ENCODE measurements at places on chromosomes 1 and 21.

DNA sequence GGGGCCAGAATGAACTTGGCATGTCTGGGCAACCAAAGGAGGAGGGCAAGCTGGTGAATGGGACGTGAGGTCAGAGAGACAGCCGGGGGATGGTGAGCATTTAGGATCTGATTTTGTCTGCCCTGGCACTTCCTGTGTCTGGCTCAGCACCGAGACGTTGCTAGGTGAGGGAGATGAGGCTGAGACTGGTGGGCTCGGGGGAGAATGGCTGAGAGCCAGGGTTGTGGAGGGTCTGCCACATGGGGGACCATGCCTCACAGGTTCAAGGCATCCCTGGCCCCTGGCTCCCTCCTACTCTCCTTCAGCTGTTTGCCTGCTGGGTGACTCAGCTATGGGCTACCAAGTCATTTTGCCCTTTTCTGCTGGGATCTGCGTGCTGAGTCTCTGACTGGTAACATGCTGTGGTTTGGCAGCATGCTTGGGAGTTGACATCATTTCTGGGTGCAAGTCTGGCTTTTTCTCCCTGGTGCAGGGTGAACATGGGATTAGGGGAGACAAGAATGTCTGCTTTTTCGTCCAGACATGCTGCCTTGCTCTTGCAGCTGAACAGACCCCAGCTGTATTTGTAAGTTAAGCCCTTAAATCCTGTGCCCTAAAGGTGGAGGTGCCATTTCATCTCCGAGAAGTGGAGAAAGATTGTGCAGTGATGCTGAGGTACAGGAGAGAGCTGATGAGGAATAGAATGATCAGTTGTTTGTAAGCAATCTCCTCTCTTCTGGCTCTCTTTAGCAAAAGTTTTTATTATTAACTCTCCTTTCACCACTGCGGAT lies 17.6 kb downstream of the GALNT2 start:
- peak; percentile 100 for DNase-seq

GRCh38 chr1:8263791-8264190 lies 54.1 kb upstream of the SLC45A1 start:
- DNase-seq: no peak

GRCh38 chr1:3312898-3313575 lies 141.4 kb upstream of the ARHGEF16 start:
- peak; percentile 99 for DNase-seq

- DNase-seq: no peak
These were observed 34.3 kb upstream of the SIM2 start for GRCh38 chr21:36664662-36664990.

GRCh38 chr1:96487971-96488370 lies 233.6 kb upstream of the PTBP2 start:
- DNase-seq: no peak

DNA sequence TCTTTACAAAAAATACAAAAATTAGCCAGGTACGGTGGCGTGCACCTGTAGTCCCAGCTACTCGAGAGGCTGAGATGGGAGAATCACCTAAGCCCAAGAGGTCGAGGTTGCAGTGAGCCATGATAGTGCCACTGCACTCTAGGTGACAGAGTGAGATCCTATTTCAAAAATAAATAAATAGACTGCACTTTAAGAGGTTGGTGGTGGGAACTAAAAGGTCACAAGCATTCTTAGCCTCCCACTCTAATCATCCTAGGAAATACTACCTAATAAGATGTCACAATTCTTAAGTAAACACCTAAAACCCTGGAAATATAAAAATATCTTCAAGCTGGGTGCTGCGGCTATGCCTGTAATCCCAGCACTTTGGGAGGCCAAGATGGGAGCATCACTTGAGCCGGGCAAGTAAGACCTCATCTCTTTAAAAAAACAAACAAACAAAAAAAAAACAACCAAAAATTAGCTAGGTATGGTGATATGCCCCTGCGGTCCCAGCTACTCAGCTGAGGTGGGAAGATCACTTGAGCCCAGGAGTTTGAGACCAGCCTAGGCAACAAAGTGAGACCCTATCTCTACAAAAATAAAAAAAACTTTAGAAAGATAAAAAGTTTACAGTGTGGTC lies 4.1 kb downstream of the DCAF8 start:
- DNase-seq: no peak

DNA sequence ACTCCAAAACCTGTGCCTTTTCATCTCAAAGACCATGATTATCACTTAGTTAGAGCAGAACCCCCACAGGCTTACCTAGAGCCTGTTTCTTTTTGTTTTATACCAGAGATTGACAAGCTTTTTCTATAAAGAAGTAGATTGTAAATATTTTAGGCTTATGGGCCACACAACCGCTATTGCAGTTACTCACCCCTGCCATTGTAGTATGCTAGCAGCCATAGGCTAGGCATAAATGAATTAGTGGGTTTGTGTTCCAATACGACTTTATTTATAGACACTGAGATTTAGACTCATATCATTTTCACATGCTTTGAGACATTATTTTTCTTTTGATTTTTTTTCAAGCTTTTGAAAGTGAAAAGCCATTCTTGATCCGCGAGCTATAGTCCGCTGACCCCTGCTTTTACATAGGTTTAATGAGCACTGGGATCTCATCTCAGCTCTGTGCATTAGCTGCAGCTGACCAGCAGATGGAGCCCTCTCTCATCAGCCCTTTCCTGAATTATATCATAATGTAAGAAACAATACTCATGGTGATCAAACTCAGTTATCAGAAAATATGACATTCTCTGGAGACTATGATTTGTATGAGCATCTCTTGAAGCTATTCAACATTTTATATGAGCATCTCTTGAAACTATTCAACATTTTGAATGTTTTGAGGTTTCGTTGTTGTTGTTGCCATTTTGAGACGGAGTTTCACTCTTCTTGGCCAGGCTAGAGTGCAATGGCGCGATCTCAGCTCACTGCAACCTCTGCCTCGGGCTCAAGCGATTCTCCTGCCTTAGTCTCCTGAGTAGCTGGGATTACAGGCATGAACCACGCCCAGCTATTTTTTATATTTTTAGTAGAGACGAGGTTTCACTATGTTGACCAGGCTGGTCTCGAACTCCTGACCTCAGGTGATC lies 111.9 kb upstream of the L1TD1 start:
- peak; percentile 68 for DNase-seq

Measured in PC-3 (cell line).